ENCODE measurements at places on chromosomes 1 and 21.

DNA sequence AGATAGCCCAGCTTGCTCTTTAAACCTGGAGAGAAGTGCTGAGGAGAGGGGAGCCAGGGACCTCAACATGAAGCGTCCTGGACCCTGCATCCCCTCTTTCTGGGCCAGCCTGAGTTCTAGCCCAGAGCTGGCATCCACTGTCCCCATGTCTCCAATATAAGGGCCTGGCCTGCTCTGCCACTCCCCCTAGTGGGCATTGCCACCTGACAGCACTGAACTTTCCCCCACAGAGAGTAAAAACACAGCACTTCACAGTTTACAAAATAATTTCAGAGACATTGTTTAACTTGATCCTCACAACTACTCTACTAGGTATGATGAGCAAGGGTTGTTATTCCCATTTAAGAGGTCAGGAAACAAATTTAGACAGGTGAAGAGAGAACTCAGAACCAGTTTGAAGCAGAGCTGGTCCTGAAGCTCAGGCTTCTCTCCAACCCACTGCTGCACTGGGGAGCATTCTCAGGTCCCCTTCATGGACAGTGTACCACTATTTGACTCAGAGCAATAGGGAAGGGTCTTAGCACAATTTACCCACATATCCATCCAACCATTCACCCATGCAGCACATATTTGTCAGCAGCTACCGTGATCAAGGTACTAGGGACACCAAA, 151.2 kb downstream of the DMRTA2 start:
- DNase-seq: peak; percentile 2

DNA sequence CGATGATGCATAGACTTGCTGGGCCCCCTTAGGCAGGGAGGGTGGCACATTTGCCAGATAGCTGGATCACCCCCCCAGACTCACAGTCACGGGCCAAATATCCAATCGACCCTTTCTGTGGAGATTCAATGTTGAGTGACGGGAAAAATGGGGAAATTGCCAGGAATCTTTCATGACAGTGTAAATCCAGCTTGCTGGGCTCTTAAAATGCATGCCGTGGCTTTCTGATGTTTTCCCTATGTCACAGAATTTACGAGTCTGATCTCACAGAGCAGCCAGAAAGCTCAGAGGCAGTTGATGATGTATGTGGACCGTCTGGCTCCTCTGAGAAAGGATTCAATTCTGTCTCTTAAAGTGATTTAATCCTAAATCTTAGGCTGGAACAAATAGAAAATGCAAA, 150.1 kb upstream of the ZNF644 start:
- no peak for DNase-seq

GRCh38 chr1:144551543-144552424, 40.9 kb upstream of the PPIAL4F start:
- DNase-seq: peak; percentile 69

DNA sequence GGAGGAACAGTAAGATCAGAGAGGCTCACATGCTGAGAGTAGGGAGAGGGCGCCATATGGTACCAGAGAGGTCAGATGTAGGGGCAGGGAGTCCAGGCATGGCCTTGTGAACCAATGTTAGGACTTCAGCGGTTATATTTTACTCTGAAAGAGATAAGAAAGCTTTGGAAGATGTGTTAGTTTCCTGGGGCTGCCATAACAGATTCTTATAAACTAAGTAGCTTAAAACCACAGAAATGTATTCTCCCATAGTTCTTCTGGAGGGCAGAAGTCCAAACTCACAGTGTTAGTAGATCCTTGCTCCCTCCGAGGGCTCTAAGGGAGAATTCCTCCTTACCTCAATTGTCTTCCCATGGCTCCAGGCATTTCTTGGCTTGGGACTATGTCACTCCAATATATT, 502.5 kb upstream of the ADGRL2 start:
- DNase-seq: no peak

- no peak for DNase-seq
These were observed 311.3 kb downstream of the NCAM2 start for GRCh38 chr21:21309510-21309909.

- no peak for DNase-seq
These were observed at the start of gene EPHB2 for GRCh38 chr1:22710701-22711049. Gene EPHB2 (plus strand): TSS chr1:22710839. CDS start chr1:22710983, 144 bp downstream.

GRCh38 chr1:61864489-61864888, 122.2 kb downstream of the PATJ start:
- no peak for DNase-seq

- no peak for DNase-seq
These were observed 61.8 kb upstream of the DNAH14 start for GRCh38 chr1:224867715-224868114.

DNA sequence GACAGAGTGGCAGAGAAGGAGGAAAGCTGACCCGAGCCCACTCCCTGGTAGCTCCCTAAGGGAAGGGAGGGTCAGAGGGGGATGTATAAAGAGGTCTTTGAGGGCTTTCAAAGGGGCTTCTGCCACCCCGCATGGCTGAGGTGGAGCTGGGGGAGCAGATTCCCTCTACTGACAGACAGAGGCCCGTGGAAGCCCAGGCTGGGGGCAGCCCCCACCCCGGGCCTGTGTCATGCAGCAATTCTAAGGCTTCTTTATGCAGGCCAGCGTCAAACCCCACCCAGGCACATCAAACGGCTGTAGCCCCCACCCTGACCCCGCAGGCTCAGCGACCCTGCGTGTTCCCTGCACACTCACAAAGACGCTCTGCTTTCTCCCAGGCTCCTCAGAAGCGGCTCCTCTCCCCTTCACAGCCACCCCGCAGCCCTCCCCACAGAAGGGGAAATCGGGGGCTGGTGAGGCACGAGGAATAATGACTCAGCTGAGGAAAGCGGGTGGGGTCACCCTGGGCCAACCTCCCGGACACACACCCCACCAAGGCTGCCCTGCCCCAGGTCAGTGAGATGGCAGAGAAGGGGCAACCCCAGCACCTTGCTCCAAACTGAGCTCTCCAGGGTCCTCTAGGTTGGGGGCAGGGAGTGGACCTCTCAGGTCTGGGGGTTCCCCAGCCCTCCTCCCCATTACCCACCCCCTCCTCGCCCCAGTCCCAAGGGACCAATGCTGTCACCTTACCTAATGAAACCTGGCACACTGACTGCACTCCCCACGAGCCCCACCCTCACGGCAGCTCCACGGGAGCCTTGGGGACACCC, 10.8 kb downstream of the SLC45A3 start:
- no peak for DNase-seq

- no peak for DNase-seq
These were observed 24.3 kb downstream of the PGBD5 start for GRCh38 chr1:230401763-230402294.

GRCh38 chr1:224096773-224097172, 17.1 kb upstream of the FBXO28 start:
- no peak for DNase-seq

DNA sequence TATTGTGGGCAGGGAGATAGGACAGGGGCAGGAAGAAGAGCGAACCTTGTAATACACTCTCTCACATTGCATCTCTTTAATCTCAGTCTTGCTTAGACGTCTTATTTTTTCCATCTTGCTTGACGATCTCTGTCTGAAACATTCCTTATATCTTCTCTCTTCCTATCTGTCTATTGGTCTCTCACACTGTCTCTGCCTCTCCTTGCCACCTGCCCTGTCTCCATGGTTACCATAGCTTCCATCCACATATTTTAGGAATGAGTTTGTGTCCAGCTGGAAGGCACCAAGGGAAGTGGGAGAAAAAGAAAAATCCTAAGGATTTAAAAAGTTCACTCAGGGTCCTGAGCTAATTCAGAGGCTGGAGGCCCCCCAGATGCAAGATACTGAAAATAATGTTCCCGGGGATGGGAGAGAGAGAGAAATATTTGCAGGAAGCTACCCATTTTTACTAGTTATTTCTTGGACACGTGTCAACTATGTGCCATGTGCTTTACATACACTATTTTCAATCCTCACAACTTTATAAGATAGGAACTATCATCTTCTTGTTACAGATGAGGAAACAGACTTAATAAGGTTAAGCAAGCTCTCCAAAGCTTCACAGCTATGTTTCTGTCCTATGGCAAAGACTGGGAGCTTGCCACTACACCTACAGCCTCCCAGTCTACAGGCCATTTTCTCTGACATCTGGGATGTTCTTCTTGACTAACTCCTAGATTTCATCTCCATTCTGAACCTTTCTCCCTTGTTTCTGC, 933 bp downstream of the ANKRD34A start:
- no peak for DNase-seq

- DNase-seq: no peak
These were observed 33.6 kb downstream of the AHDC1 start for GRCh38 chr1:27570356-27570755.

GRCh38 chr21:31124010-31124409, 85.7 kb upstream of the KRTAP19-8 start:
- no peak for DNase-seq

DNA sequence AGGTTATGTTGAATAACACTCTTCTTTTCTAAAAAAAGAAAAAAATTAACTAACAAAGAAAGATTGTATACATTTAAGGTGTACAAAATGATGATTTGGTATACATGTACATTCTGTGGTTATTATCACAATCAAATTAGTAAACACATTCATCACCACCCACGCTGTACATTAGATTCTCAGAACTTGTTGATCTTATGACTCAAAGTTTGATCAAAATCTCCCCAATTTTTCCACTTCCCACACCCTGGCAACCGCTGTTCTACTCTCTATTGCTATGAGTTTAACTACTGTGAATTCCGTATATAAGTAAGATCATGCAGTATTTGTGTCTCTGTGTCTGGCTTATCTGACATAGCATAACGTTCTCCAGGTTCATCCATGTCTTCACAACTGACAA, 469.5 kb upstream of the CHRM3 start:
- DNase-seq: no peak

- no peak for DNase-seq
These were observed 30.9 kb downstream of the SMIM12 start for GRCh38 chr1:34828611-34829010.

- no peak for DNase-seq
These were observed 136.2 kb downstream of the ZBTB18 start for GRCh38 chr1:244187310-244187709.

DNA sequence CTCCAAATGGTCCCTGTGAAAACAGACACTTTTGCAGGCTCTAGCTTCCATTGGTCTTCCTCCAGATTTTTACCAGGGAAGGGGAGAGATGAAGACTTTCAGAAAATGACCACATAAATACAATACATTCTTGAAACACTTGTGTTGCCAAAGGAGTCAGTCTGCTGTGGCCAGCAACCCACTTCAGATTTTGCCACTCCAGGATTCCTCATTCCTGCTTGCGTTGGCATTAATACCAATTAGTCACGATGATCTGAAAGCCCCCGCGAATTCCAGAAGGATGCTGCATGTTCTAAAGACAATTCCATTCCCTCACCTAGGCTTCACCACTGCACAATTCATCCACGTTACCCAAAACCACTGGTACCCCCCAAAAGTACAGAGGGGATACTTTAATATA, 7.9 kb upstream of the BACE2 start:
- no peak for DNase-seq

- DNase-seq: no peak
These were observed 27.7 kb upstream of the MAGOH start for GRCh38 chr1:53266038-53266437.

DNA sequence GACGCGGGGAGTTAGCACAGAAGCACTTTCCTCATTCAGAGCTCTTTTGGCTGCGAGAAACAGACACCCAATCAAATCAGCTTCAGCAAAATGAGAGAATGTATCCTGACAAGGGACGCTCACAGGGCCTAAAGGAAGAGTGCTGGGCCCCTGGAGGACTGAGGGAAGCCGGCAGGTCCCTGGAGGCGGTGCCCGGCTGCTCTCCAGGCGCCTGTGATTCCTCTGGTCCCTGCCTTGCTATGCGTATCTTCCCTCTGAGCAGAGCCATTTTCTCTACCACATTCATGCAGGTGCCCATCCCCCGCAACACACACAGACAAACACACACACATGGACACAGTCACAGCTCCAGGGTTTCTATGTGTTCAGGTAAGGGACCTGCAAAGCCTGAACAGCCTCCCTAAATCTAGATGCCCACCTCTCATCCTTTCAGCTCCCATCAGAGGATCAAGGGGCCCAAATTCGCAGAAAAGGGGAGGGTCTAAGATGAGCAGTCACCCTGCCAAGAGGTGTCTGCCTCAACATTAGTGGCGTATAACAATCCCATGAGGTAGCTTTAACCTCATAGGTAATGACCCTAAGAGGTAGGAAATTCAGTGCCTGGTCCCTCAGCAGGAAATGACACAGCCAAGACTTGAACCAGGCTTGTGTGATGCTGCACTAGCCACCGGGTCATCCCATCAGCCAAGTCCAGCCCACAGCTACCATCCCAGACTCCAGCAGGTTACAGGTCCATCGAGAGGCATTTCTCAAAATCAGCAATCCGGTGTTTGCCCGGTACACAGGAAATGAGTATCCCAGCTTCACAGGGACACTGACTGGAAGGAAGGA, 29.0 kb downstream of the PTAFR start:
- no peak for DNase-seq
